ENCODE measurements at places on chromosomes 7 and 10. TPM values are rescaled to one million over a fixed set of nuclear protein-coding genes. Genes with fewer than 3 reads are reported as not detected.

Gene SLC25A40
- total RNA-seq, result 41.5 TPM

Gene ZNF862
- total RNA-seq, result 18.9 TPM

Gene AKR1C8
- 0.58 TPM for total RNA-seq

Gene EGFR
- total RNA-seq, result not detected

Gene CNOT4
- total RNA-seq, result 25.4 TPM

Gene ANKRD2
- 0.25 TPM for total RNA-seq

Gene CREM
- 147 TPM for total RNA-seq

Gene ADRB1
- total RNA-seq, result not detected

Gene ZNF727
- 0.27 TPM for total RNA-seq

Gene CAMK2B
- total RNA-seq, result 2.1 TPM

Gene CRPPA
- 0.43 TPM for total RNA-seq

Gene CYP3A7
- not detected for total RNA-seq
